ENCODE measurements at places on chromosomes 2 and 18.
A peak's percentile ranks its signal among the peaks of the same experiment; 100 is the strongest.

GRCh38 chr2:145595296-145595695 lies 1075.4 kb upstream of the ZEB2 start:
- DNase-seq: no peak

DNA sequence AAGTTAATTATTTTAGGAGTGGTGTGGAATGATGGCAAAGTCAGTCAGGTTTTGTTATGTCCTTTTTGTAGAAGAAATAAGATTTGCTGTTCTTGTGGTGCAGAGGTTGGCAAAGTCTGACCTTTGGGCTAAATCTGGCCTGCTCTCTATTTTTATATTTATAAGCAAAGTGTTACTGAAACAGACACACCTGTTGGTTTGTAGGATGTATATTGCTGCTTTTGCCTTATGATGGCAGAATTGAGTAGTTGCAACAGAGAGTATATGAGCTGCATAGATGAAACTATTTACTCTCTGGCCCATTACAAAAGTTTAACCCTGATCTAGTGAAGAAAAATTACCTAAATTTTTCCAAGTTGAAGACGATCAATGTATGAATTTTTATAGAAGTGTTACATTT lies 34.1 kb upstream of the KCNJ13 start:
- DNase-seq: no peak

DNA sequence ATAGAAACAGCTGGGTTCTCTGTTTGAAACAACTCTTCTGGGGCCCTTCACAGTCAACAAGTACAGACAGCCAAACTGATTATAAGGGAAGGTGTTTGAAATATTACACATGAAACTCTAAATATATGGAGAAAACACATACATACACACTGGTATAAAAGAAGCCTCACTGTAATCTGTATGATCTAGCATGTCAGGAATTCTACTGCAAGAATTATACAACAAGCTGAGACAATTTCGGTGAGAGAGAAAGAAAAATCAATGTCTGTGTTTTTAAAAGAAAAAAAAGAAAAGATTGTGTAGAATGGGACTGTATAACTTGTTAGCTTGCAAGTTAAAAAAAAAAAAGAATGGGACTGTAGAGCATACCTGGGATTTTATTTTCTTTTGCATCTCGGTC lies 26.3 kb downstream of the IRS1 start:
- DNase-seq: no peak

GRCh38 chr2:11175293-11175795 lies 20.1 kb downstream of the SLC66A3 start:
- no peak for DNase-seq

- no peak for DNase-seq
Observed at GRCh38 chr18:23693846-23694245, 4.6 kb downstream of the LAMA3 start.

DNA sequence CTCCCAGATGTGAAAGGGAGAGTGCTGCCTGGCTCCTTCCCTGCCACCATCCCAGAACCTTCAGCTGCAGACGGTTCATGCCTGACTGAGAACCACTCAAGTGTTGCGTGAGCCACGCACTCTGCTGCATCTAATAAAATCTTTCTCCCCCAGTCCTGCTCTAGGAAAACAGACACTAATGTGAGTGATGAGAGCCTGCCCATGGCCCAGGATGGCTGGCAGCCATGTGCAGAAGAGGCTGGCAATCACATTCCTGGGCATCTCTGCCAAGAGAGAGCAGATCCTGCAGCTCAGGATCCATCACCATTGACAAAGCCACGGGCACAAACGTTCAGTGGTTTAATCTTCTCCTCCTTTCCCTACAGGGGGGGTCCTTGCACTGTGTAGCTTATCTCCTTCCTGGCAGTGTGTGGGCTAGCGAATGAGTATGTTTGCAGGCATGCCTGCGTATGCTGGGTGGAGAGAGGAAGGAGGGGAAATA lies 477.5 kb downstream of the SLC4A3 start:
- DNase-seq: no peak

DNA sequence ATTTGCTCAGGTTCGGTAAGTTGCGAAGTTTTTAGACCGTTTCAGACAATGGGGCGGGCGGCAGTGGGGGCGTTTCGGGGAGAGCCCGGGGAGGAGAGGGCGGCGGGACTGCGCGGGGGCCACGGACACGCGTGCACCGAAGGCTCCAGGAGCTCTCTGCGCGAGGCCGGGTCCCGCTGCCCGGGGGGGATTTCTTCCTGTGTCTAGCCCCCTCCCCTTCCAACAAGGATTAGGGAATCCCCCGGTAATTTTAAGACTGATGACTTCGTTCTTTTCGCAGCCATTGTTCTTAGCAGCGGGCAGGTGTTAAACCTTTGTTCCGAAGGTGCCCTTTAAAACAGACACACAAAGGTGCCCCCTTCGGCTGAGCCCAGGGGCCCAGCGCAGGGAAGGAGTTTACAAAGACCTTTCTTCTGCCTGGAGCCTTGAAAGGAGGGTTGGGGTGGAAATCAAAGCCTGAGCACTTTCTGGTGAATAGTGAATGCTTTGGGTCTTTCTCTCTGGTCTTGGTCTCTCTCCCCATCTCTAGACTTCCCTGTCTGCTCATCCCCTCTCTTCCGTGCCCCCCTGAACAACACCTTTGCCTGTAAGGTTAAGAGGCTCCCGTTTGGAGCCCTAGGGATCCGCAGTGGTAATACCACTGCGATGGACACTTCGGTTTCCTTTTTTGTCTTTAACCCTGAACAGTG lies 2.1 kb downstream of the TRIB2 start:
- DNase-seq: peak; percentile 20

- no peak for DNase-seq
Observed at GRCh38 chr2:43223521-43224001, 2.8 kb downstream of the ZFP36L2 start.

- no peak for DNase-seq
Observed at GRCh38 chr2:218621007-218621406, 13.3 kb downstream of the PLCD4 start.

DNA sequence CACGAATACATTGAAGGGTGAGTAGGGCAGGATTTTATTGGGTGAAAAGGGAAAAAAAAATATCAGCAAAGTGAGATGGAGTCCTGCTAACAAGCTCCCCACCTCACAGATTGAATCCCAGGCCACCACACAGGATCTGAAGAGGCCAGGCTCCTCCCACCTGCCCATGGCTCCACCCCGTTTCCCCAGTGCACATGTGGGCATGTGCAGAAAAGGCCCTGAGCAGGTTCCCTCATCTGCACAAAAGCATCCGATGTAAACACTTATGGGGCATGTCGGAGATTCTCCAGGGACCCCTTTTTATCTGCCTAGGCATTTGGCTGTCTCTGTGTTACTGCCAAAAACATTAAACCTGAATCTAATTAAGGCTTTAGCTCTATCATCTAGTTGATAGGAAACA lies 35.2 kb downstream of the SKA1 start:
- no peak for DNase-seq

DNA sequence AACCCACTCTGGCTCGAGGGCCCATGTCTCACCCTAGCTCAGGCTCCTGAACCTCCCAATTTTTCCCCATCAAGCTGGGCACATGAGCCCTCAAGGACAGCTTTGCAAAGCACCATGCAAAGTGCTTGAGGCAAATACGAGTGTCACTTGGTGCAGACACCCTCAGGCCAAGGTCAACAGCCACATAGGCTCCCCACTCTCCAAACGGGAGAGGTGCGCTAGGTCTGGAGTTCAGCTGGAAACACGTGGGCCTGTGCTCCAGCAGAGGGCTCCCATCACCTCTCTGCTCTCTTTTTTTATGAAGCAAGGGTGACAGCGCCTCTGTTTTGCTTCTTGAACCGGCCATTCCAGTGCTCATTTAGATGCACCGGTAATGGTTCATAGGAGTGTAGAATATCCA lies 11.9 kb upstream of the ARHGAP25 start:
- DNase-seq: no peak

- no peak for DNase-seq
Observed at GRCh38 chr2:120598416-120598815, 137.3 kb upstream of the GLI2 start.

DNA sequence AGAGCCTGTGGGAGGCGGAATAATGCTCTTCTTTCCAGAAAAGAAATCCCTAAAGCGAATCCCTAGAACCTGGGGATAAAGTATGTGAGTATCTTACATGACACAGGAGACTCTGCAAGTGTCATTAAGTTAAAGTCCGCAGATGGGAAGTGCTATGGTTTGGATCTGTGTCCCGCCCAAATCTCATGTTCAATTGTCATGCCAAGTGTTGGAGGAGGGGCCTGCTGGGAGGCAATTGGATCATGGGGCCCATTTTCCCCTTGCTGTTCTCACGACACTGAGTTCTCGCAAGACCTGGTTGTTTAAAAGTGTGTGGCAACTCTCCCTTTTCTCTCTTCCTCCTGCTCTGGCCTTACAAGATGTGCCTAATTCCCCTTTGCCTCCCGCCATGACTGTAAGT lies 207.8 kb downstream of the MYT1L start:
- DNase-seq: no peak

DNA sequence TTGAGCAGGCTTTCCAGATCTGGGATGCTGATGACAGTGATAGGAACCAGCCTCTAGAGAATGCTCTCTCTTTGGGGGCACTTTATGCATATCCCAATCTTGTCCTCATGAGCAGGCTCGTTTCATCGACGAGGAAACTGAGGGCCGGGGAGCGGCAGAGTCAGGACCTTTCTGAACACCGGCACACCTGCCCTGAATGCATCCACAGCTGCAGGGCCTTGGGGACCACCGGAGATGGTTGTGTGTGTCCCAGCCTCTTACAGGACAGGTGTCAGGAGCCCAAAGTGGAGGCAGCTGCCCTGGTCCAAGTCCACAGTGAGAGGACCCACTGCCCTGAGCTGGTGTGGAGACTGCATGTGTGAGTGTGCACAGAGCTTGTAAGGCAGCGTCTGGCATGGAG lies 47.6 kb upstream of the FAHD2A start:
- no peak for DNase-seq

DNA sequence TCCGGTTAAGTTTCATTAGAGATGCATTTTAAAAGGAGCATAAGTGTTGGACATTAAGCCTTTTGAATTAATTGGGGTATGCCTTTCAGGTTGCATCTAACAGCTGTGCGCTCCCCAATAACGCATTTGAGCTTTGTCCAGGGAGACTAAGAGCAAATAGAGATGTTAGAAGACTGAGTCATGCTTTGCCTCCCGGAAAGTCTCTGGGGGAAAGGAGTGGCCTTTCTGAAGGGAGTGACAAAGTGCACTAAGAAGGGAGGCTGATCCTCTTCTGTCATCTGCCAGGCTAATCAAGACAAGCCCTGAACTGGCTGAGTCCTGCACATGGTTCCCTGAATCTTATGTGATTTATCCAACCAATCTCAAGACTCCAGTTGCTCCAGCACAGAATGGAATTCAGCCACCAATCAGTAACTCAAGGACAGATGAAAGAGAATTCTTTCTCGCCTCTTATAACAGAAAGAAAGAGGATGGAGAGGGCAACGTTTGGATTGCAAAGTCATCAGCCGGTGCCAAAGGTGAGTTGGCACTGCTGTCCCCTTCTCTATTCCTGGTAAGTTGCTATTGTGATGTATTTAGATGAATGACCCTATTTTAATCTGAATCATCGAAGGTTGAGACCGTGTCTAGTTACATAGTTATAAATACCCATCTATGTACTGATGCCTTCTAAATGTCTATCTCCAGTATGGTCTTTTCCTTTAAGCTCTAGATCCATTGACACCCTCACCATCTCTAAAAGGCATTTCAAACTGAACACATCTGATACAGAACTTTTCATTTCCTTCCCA lies 12.1 kb downstream of the TTL start:
- DNase-seq: no peak

DNA sequence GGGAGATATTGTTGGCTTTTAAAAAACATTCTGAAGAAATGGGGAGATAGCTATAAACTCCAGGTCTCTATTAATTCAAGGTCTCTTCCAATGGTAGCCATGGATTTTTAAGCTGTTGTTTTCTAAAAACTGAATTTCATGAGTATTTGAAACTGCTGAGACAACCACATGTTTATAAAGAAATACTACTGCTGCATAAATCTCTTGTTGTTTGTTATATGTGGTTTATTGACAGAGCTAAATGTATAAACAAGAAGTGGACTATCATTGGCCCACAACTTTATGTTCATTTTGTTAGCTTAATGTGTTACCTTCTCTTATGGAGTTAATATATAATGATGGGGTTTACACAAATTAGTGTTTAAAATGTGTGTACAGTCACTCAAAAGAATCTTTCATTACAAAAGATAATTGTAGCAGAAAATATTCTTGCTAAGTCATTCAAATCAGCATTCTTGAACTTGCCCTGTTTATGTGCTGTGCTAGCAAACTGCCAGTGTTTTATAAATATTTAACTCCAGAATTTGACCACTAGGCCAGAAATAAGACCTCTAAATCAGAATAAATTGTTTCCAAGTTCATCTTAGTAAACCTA lies 242.1 kb downstream of the TMX3 start:
- DNase-seq: no peak

DNA sequence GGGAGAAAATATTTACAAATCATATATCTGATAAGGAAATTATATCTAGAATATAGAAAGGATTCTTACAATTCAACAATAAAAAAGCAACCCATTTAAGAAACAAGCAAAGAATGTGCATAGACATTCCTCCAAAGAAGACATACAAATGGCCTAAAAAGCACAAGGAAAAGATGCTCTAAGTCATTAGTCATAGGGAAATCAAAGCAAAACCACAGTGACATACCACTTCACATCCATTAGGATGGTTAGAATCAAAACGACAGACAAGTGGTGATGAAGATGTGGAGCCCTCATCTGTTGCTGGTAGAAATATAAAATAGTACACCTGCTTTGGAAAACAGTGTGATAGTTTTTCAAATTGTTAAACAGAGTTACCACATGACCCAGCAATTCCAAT lies 48.2 kb downstream of the MAPRE2 start:
- DNase-seq: no peak

DNA sequence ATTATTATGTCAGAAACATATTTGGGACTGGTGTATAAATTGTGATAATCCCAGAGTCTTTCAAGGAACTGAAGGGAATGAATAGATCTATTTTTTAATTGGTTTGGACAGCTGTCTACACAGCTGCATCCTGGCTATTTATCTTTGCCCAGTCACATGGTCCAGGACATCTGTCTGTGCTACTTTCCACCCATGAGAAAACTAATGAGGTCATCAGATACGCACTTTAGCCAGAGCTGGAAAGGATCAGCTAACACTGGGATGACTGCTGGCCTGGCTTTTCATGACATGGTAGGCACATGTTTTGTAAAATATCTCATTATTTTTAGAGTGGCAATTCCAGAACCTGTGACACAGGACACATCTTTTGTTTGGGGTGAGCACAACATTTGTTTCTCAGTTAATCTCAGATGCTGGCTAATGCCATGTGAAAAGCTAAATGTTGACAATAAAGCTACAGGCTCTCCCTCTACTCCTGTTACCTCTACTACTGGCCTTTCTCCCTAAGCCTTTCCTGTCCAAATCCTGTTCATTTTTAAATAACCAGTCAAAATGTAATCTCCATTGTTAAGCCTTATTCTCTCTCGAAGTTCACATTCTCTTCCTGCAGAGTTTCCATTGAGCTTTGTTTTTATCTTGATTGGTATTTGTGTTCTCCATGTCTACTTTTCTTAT lies 500.7 kb downstream of the RIT2 start:
- DNase-seq: no peak

GRCh38 chr2:72920318-72921087 lies 3.2 kb downstream of the EMX1 start:
- no peak for DNase-seq

GRCh38 chr2:42363413-42363812 lies 2.4 kb upstream of the COX7A2L start:
- no peak for DNase-seq

- no peak for DNase-seq
Observed at GRCh38 chr2:121355488-121355887, 70.5 kb upstream of the TFCP2L1 start.

- no peak for DNase-seq
Observed at GRCh38 chr2:72953976-72954375, 36.7 kb downstream of the EMX1 start.

- no peak for DNase-seq
Observed at GRCh38 chr2:46866770-46867246, 48.8 kb downstream of the MCFD2 start.

GRCh38 chr2:97722227-97722626 lies 8.9 kb downstream of the ZAP70 start:
- DNase-seq: no peak

All from stimulated activated CD4-positive, alpha-beta T cell treated with anti-CD3 and anti-CD28 coated beads, TNF-alpha, amount 100 ng/mL, for 4 hours (primary cell).